Activated gamma-delta T cell treated with Interleukin-2 at 50 U/mL for 16 hours (primary cell): ENCODE measurements at places on chromosomes 4 and X.

DNA sequence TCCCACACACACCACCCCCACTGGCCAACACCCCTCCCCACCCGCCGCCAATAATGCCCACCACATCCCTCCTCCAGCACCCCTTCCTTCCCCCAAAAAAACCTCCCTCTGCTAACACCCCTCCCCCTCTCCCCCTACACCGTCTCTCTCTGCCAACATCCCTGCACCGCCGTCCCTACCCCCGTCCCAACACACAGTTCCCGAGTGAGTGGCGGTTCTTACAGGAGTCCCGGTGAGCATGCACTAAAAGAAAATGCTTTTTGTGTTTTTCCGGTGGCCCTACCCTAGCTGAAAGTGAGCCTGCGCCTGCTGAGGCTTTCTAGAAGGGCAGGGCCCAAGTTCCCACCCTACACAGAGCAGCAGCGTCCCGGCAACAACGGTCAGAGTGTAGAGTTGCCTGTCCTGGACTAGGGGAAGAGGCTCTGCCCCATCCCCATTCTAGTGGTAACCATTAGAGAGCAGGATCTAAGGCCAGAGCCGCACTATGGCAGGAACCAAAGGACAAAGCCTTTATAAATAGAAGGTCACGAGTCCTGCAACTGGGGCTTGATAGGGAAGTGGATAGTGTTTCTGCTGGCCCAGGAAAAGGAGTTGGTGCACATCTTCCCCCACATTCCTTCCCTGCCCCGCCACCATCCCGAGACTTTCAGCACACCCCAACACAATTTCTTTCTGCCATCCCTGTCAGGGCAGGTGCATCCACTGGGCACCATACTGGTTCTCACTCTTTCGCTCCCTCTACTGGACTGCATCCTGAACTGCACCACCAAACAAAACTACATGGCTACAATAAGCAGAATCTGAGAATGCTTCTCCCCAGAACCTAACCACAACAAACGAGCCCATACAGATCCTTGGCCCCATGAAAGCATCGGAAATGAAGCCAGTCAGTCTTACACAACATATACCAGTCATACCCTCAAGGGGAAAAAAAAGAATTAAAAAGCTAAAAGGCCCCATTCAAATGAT is 78.1 kb upstream of the PAGE3 start:
- DNase-seq = peak; percentile 13

DNA sequence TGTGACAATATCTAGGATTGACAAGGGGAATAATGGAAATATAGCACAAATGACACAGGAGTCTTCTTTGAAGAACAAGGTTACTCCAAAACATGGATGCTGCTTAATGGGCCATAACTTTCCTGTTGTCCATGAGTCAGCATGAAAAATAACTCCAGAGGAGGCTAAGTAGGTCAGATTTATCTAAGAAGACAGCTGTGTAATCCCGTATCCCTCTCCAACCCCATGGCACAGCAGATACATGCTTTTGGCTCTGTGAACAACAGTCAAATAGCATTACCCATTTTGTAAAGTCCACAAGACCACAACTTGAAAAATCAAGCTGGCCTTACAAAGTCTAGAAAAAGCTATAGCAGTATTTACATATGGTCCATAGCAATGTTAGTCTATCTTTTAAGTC is 2.1 kb upstream of the TMEM131L start:
- DNase-seq = no peak

- DNase-seq = no peak
Observed at GRCh38 chrX:150688911-150689451, 4.2 kb upstream of the MTMR1 start.

- no peak for DNase-seq
Observed at GRCh38 chr4:6343939-6344408, 74.3 kb downstream of the WFS1 start.

GRCh38 chr4:3442959-3443749 is 1.4 kb downstream of the HGFAC start:
- DNase-seq = peak; percentile 62

DNA sequence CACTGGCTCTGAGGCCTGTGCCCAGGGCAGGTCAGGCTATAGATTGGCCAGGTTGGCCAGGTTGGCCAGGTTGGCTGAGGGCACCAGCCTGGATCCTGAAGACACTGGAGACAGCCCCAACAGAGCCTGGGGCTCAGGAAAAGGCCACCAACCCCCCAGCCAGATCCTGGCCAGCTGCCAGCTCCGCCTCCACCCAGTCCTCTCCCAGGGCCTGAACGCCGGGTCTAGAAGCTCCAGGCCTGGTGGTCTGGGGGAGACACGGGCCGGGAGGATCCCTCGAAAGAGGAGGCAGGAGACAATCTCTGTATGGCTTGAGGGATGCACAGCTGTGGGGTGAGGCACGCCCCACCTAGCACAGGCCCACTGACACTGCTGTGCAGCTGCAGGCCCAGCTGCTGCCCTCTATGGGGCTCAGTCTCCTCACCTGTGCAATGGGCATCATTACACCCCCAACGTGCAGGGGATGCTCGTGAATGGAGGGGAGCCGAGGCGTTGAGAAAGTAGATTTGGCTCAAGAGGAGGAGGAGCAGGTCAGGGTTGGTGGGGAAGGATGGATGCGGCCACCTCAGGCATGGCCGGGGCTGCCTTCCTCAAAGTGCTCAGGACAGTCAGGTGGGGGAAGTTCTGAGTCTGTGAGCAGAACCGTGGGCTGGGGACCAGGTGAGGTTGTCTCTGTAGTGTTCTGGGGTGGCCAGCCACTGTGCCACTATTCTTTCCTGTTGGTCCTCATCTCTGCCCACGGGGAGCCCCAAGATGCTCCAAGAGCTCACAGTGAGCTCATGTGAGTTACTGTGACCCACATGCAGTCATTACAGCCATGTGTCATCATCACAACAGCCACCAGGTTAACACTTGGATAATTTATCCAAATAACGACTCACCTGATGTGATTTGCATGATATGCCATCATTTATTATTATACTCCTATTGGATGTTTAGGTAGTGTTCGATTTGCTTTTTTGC is 10.8 kb upstream of the GAGE10 start:
- no peak for DNase-seq

DNA sequence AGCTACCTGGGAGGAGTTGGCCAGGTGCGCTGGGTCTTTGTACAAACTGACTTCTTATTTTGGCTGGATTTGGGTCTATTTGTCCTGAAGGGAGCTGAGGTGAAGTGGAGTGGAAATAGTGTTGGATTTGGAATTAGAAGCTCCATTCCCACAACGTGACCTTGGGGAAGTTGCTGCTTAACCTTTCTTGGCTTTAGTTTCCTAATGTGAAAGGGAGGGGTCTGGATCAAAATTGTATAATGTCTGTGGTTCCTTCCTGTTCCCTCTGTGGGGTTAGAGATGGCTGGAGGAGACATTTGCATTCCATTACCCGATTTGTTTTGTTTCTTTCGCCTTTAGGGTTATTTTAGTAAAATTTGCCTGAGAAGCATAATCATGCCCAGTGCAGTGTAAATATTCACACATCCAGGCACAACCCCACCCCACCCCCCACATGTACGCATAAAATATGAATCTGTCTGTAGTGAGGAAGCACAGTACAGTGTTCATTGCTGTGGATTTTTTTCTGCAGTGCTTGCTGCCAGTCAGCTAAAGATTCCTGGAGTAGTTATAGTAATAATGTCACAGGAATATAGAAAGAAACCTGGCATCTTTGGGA is 21.5 kb downstream of the JADE1 start:
- DNase-seq = no peak

DNA sequence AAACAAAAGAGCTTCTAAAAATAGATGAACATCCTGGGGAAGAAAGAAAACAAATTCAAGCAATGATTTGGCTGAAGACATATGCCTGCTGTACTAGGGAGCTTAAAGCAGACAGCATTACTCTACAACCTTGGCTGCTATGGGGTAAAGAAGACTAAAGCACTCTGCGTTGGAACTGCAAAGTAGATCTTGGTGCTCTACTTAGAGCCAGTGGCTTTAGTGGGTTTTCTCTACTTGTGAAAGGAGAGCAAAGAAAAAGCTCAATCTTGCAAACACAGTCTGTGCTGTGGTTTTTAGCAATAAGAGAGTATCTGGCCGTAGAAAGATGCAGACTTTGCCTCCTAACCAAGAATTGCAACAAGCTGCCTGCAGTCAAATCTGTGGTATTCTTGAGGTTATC is 334.7 kb upstream of the NDST3 start:
- no peak for DNase-seq

DNA sequence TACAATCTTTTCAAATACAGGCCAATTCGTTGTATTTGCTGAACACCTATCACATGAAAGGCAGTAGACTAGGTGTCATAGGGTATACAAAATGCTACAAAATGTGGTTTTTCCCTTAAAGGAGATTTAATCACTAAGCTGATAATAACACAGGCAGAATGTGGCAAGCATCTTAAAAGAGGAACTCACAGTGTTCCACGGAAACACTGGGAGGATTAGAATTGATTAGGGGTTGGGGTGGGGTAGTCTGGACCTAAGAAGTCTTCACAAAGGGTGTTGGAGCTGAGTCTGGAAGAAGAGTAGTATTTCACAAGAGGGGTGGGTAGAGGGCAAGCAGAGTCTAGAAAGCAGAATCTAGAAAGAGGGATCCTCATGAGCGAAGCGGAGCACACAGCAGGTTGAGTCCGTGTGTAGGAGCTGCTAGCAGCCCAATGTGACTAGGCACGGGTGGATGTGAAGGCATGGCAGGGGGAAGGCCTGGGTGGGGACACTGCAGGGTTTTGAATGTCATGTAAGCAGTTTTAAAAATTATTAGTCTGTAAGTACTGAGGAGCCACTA is 123.6 kb downstream of the MGST2 start:
- no peak for DNase-seq

DNA sequence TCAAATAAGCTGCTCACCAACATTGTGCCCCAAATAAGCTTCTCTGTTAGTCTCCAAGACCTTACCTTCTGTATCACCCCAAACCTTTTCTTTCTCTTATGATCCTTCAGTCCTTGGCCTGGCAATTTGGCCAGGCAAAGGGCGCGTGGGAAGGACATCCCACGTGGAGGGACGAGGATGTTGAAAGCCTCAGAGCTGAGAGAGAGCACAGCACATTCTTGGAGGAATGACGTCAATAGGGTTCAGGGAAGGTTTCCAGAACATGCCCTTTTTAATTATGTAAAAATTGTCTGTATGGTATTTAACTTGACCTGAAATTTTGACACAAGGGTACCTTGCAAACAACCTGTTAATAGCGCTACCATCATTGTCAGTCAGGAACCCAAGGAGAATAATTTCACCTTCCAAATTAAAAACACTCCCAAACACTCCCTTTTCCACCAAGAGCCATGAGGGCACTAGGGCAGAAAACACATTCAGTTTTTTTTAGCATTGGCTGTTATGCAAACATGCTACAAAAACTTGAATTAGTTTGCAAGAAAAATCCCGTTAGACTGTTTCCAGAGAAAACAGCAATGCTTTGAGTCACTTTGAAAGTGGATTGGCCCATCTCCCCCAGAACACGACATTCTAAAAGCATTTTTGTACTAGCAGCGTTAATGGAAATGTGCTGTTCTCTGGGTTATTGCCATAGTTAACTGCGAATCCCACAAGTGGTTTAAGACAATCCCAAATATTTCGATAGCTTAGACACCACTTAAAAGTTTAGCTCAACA is 183.2 kb upstream of the PUDP start:
- no peak for DNase-seq

- DNase-seq = no peak
Observed at GRCh38 chr4:48708610-48709009, 71.5 kb downstream of the FRYL start.

- no peak for DNase-seq
Observed at GRCh38 chr4:29276150-29276549, 1444.0 kb upstream of the PCDH7 start.

- DNase-seq = no peak
Observed at GRCh38 chr4:144627663-144628076, 18.3 kb upstream of the HHIP start.

DNA sequence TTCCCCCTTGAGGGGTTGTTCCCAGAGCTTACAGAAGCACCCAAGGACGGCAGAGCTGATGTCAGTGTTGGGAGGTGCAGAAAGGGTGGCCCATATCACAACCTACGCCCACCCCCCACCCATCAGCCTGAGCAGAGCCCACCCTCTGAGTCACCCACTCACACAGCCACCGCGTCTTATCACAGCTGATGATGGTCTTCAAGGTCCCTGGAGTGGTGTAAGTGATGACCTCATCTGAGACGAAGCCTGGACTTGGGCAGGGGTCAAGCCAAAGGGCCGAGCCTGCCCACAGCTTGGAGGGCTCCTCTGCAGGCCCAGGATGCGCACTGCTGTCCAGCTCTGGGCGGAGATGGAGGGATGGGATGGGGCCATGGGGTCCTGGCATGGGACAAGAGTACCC is 3.0 kb upstream of the HTRA3 start:
- DNase-seq = no peak

DNA sequence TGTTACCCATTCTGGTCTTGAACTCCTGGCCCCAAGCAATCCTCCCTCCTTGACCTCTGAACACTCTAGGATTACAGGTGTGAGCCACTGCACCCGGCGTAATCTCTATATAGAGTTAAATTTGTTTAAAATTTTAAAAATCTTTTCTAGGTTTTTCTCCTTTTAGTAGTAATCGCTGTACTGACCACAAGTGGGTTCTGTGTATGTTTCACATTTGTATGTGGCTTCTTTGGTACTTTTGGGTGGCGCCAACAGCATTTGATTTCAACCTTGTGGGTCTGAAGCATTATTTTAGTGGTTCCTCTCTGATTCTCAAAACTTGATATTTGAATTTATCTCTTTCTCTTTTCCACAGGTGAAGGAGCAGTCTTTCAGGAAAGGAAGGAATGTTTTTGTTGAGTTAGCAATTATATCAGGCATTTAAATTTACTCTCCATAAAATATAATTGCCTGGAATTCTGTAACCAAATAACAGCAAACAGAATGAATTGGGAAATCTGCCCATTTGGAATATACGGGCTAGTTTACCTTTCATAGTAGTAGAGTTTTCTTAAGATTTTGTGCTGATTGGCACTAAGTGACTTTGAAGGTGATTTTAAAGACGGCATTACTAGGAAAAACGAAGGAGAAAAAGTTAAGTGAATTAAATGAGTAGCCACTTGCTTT is 29.5 kb downstream of the ARHGAP10 start:
- no peak for DNase-seq

DNA sequence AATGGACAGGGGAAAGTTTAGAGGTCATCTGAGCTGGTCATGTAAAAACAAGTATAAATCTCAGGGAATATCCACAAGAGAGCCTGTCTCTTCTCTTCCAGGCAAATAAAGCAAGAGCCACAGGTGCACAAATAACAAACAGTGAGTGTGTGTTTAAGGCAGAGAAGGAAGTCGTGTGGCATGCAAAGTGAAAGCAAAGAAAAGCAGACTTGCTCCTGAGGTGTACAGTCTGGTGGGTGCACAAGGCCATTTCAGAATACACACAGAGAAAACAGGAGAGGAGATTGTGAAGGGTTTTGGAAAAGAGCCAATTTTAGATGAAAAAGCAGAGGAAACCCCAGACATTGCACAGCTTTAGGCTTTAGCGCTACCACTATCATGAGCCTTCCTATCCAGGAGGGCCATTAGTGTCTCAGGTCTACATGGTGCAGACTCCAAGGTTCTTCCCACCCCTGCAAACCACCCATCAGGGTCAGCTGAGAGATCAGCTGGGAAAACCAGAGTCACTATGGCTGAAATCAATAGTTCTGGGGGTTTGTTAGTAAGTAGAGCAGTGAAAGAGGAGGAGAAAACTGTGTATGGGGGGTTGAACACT is 355.8 kb downstream of the KLHL4 start:
- no peak for DNase-seq

GRCh38 chr4:118322831-118323502 is 29.8 kb downstream of the PRSS12 start:
- DNase-seq = no peak
